ENCODE measurements at places on chromosomes 4 and X. TPM values are rescaled to one million over a fixed set of nuclear protein-coding genes. Genes with fewer than 3 reads are reported as not detected.

Gene HTN3
- not detected for total RNA-seq

Gene CTSO
- 21.6 TPM for total RNA-seq

Gene MOSPD2
- total RNA-seq: 7.5 TPM

Gene TMEM31
- total RNA-seq: 0.18 TPM

Gene GPC4
- total RNA-seq: 34.1 TPM

Gene GLRA3
- not detected for total RNA-seq

Gene NAP1L3
- total RNA-seq: 11.7 TPM

Gene TRIM2
- total RNA-seq: 29.8 TPM

Gene SYN1
- total RNA-seq: 0.75 TPM

Gene CFI
- total RNA-seq: 7.8 TPM

Gene RBM47
- total RNA-seq: 2.6 TPM

Gene DMP1
- 0.04 TPM for total RNA-seq

Gene CSN2
- not detected for total RNA-seq

Gene PLAC8
- total RNA-seq: 0.84 TPM

Gene PHKA2
- total RNA-seq: 15.1 TPM

Gene NLRP2B
- 0.04 TPM for total RNA-seq

Gene FABP2
- not detected for total RNA-seq

Gene XAGE2
- total RNA-seq: 0.27 TPM

Gene SSX1
- total RNA-seq: not detected

Gene ZRSR2
- total RNA-seq: 5.5 TPM
